PC-3 (cell line): ENCODE measurements at places on chromosomes 1 and 21. TPM values are rescaled to one million over a fixed set of nuclear protein-coding genes. Genes with fewer than 3 reads are reported as not detected.

DNA sequence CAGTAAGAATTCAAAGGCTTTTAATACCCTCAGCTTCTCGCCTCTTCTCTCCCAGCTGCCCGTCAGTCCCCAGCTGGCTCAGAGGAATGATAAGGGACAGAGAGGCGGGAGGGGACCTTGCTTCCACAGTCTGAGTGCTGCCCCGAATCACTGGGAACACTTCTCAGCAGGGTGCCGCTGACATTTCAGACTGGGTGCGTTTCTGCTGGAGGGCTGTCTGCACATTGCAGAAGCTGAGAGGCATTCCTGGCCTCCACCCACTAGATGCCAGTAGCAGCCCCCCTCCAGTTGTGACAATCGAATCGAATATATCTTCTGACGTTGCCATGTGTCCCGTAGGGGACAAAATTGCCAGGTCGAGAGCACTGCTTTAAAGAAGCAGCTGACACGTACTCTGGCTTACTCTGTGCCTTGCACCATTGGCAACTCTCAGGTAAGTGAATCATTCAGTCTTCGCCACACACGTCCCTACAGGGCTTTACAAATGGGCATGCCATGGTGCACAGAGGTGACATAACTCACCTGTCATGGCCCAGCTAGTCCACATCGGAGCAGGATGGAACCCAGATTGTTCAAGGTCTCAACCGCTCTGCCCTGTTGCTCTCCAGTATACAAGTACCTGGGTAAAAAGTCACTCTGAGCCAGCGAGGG is 23.9 kb downstream of the CTNNBIP1 start:
- DNase-seq = no peak

DNA sequence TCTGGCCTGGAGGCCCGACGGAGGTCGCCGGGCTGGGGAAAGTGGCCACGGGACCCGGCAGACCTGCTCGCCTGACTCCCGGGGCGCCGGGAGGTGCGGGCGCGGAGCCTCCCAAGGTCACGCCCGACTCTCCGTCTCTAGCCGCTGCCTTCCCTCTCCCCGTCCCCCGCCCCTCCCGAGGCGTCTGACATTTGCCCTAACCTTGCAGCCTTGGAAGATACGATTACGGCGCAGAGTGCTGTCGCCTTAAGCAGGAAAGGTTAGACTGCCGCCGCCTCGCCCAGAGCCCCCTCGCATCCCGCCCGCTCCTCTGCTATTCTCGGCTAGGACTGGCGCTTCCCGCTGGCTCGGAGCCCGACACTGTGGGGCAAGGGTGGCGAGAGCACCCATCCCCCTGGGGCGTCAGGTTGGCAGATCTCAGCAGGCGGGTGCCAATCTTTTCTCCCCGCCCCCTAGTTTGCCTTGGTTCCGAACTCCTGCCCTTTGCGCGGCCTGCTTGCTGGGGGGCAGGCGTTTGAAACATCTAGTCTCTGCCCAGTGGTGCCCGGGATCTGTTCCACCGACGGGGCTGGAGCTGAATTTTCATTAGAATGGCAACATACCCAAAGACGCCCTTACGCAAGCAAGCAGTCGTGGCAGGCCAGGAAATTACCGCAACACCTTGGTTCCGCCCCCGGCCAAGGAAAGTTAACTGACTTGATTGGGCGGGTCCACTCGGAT is 835 bp downstream of the PGM1 start:
- peak; percentile 83 for DNase-seq

GRCh38 chr1:107919953-107920352 is 45.0 kb downstream of the VAV3 start:
- no peak for DNase-seq

The CNKSR1 gene
- total RNA-seq = 32.1 and 34.5 TPM in 2 replicates

- DNase-seq = peak; percentile 37
Observed at GRCh38 chr1:201535046-201535918, 3.6 kb upstream of the NAV1 start.

GRCh38 chr1:61157468-61157987 is 75.2 kb downstream of the NFIA start:
- DNase-seq = no peak

- DNase-seq = no peak
Observed at GRCh38 chr21:21373969-21374368, 375.8 kb downstream of the NCAM2 start.

The ALDH4A1 gene
- 18.1 and 24.9 TPM in 2 replicates for total RNA-seq

- peak; percentile 79 for DNase-seq
Observed at GRCh38 chr1:115641762-115642167, at the start of gene VANGL1. TSS of gene VANGL1 (plus strand) at chr1:115641970. CDS start at chr1:115651414, 9,444 bp downstream.

- no peak for DNase-seq
Observed at GRCh38 chr1:63135174-63135512, 187.2 kb upstream of the FOXD3 start.

- no peak for DNase-seq
Observed at GRCh38 chr1:117780687-117781475, 148.5 kb downstream of the GDAP2 start.

GRCh38 chr1:206897175-206897574 is at the start of gene IL24:
TSS of gene IL24 (plus strand) at chr1:206897443. CDS start at chr1:206897833, 390 bp downstream.
- no peak for DNase-seq

DNA sequence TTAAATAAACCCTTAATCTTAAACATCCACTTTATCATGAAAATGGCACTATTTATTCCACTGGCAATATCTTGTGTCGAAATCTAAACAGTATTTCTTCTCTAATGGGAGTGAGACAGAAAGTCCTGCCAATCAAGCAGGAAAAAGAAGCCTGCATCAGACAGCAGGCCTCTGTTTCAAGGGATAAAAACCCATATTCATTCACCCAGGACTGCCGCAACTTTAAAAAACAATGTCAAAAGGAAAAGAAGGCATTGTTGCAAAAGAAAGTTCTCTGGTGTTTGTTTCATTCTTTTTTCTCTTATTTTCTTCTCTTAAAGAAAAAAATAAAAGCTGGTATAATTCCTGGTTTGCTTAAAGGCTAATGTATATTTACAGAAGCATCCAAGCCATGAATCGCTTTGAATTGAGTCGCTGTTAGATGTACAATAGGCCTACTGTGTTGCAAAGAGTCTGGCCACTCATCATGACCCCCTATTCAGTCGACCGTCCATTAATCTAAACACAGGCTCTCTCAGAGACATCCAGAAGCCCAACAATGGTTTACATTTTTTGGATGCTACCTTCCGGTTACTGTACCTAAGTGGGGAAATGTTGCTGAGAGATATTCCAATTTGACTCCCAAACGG is 48.7 kb upstream of the ZC3H11B start:
- DNase-seq = peak; percentile 35

DNA sequence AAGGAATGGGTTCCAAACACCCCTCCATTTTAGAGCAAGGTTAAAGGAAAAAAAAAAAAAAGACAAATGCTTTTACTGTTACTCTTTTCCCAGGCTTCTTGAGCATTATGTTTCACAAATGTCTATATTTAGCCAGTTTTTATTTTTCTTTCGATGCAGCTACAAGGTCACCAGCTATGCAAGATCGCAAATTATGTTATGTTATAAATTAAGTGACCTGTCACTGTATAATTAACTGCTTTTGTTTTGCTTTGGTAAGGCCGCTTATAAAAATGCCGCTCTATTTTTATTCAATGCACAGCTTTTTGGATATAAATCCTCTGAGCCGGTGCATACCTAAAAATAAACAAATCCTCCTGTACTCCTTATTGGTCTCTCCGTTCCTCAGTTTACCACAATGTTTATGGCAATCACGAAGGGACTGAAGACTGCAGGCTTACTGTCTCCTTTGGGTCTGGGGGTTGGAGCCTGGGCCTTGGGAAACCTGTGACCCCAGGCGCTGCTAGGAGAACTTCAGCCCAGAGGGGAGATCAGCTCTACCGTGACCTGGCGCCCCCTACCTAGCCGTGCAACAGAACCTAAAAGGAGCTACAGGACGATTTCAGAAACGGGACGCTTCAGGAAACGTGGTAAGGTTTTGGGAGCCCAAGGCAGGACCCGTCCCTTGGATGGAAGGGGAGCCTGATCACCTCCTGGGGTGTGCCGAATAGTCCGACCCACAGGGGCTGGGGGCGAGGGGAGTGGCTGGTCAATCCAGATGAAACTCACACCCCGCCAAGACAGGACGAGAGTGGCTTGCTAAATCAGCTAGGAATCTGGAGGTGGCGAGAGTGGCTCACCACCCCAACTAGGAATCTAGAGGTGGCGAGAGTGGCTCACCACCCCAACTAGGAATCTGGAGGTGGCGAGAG is 101.2 kb upstream of the CD55 start:
- no peak for DNase-seq

GRCh38 chr21:15560383-15561056 is 169.3 kb upstream of the USP25 start:
- DNase-seq = no peak

- DNase-seq = peak; percentile 17
Observed at GRCh38 chr1:186295980-186296379, 79.1 kb downstream of the TPR start.

The SEC16B gene
- total RNA-seq = 0.07 and 0.40 TPM in 2 replicates

DNA sequence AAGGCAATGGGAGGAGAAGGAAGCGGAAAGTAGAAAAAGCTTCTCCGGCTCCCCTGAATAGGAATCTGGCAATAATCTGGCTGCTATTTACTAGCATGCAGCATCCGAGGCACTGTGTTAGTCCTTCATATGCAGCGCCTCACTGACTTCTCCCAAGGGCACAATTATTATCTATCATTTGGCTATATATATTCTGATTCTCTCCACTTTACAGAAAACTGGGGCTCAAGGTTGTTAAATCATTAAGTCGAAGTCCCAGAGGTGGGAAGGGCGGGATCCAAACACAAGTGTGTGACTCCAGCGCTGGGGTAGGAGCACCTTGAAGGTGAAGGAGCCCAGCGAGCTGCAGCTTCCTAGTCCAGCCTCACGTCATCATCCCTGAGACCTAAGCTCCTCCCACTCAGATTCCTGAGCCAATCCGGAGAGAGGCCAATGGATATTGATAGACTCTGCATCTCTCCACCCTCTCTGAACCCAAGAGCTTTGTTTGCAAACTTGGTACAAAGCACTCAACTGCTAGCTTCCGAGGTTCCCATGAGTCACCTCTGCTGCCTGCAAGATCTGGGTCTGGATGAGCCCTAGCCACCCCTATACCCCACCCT is 16.6 kb upstream of the EYA3 start:
- DNase-seq = peak; percentile 75

The FCRLB gene
- total RNA-seq = 10.2 and 12.7 TPM in 2 replicates

DNA sequence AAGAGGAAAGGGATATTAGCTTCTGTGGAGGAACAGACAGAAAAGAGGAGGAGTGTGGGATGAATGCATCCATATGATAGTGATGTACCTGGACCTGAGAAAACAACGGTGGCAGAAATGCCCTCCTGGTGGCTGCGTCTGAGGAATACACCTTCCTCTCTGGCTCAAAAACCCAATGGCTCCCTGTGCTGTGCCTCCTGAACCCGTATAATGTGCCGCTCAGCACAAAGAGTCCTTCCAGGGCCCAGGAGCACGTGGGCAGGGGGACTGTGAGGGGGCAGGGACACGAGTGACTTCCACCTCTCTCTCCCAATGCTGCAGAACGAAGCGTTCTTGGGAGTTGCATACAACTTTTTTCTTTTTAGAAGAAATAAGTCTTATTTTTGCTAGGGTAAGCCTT is 31.2 kb downstream of the IRF2BP2 start:
- no peak for DNase-seq

The ANKRD34A gene
- total RNA-seq = 0.29 and 2.8 TPM in 2 replicates

The FMO1 gene
- not detected in 2 replicates for total RNA-seq

- no peak for DNase-seq
Observed at GRCh38 chr1:187759825-187760333, 931.1 kb downstream of the PLA2G4A start.

DNA sequence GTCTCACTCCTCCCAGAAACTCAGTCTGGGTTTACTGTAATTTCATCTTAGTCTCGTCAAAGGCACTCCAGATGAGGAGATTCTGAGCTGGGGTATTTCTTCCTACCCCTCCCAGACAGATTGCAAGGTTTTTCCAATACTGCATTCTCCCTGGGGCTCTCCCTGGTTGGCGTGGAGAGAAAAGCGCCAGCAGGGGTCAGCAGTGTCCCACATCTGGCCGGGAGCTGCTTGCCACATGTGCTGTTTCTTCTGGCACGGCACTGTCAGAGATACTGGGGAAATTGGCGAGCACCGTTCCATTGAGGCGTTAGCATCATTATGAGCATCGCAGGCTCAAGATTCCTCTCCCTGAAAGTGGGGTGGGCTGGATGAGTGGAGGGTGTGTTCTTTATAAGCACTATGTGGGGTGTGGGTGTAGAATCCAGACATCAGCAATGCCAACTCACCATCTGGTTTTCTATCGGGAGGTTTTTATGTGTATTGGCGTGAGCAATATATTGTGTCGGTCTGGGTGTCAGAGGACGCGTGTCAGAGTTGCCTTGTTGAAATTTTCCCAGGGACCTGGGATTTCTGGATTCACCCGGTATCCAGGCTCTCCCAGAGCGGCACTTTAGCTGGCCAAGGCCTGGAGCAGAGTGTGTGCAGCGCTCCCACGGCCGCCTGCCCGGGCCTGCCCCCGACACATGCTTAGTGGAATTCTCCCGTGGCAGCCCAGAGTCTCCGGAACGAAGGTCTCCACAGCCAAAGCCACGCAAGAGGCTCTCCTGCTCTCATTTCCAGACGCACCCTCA is 8.0 kb upstream of the NAV1 start:
- DNase-seq = peak; percentile 70

The MSH4 gene
- total RNA-seq = 0.17 TPM in 1 of 2 replicates, not detected in the other

The HCRTR1 gene
- total RNA-seq = not detected in 2 replicates

The CTH gene
- total RNA-seq = 8.5 and 13.2 TPM in 2 replicates

The ADAMTS5 gene
- total RNA-seq = not detected in 2 replicates

DNA sequence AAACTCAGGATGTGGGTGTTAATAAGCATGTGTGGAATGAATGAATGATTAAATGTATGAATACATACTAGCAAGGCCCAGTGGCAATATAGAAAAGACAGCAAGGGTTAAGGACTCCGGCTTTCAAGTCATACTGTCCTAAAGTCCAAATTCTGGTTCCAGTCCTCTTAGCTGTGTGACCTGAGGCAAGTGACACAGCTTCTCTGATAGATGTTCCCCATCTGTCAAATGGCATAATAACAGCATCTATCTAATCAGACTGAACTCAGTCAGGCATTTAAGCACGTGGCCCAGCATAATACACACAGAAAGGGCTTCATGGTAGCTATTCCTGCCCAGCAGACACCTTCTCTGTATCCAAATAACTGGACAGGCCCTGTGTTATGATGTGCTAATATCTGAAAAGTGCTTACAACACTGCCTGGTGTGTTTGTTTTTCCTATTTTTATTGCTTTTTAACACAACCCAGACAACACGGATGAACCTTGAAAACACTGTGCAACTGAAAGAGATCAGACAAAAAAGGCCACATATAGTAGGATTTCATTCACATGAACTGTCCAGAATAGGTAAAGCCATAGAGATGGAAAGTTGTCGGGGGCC is 12.4 kb downstream of the ASAP3 start:
- DNase-seq = no peak
